Activated T-cell treated with anti-CD3 and anti-CD28 coated beads for 1 hour (primary cell): ENCODE measurements at places on chromosomes 13 and 19.
A peak's percentile ranks its signal among the peaks of the same experiment; 100 is the strongest.

GRCh38 chr19:46788262-46788967 is at the start of gene SLC1A5:
Gene SLC1A5, minus strand, starts transcription at chr19:46788594. Its CDS starts 629 bp downstream, at chr19:46787965.
- peak; percentile 96 for DNase-seq

DNA sequence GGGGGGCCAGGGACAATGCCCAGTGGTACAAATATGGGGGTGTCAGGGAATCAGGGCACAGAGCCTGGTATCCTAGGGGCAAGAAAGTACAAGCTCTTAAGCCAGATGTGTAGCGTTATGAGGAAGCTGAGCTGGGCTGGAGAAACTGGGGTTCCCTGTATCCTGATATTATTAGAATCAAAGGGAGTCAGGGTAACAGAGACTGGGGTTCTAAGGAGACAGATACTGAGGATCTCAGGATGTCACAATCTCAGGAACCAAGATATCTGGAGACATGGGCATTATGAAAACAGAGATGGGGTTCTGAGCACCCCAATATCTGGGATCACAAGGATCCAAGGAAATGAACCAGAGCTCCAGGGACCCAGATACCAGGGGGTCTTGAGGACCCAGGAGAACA is 784 bp downstream of the BCL3 start:
- no peak for DNase-seq

GRCh38 chr19:29189033-29189360 is 24.0 kb downstream of the UQCRFS1 start:
- DNase-seq: no peak

- no peak for DNase-seq
These were observed 109.5 kb downstream of the TM9SF2 start for GRCh38 chr13:99610702-99611289.

GRCh38 chr13:20049558-20050473 is 91.3 kb downstream of the ZMYM2 start:
- no peak for DNase-seq

DNA sequence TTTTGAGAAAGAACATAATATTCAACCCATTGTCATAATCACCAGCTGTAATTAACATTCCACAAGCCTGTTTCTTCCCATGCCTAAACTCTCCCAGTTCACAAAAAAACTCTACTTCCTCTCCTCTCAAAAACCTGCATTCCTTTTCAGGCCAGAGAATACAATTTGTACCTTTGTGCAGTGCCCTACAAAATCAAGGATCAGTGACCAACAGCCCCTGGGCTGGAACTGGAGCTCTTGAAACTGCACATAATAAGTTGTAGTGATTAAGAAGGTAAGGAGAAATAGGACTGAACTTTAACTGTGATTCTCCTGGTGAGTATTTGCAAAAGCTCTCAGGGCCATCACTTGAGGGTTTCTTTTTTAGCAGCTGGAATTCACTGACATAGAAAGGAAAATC is 472.7 kb downstream of the RFC3 start:
- no peak for DNase-seq

DNA sequence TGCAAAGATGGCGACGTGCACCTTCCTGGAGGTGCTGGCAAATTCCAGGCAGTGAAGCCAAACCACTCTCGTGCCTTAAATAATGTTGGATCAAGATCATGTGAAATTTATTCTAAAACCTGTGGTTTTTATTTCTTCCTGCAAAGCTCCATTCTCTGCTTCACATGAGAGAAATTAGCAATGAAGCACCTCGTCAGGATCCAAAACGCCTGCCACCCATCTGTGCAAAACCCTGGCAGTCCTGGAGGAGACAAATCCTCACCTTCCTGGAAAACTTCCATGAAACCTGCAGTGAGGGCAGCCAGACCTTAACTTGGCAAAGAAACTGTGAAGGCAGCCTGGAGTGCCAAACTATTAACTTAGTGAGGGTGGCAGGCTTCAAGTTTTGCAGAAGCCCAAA is 47.6 kb downstream of the CHST8 start:
- DNase-seq: no peak

GRCh38 chr19:12156223-12157058 is at the start of gene ZNF625:
Gene ZNF625, minus strand, starts transcription at chr19:12156734. Its CDS starts 176 bp downstream, at chr19:12156558.
- DNase-seq: no peak

DNA sequence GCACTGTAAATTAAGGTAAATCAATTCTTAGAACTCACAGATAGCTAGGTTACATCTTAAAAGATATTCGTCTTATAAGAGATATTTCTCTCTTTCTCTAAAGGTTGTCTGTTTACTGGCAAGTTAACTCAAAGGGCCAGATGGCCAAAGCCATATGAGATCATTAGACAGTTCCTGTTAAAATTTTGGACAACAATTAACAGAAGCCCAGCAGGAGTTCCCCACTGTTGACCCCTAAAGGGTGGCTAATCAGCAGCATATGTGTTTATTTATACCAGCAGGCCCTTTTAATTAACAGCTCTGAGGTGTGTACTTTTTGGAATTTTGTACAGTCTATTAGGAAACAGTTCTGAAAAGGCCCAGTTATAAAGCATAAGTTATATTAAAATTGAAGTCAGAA is 245.8 kb downstream of the LIG4 start:
- no peak for DNase-seq

GRCh38 chr13:48819899-48820298 is 155.8 kb upstream of the FNDC3A start:
- DNase-seq: no peak

- no peak for DNase-seq
These were observed 33.3 kb upstream of the GAS6 start for GRCh38 chr13:113897161-113897560.

DNA sequence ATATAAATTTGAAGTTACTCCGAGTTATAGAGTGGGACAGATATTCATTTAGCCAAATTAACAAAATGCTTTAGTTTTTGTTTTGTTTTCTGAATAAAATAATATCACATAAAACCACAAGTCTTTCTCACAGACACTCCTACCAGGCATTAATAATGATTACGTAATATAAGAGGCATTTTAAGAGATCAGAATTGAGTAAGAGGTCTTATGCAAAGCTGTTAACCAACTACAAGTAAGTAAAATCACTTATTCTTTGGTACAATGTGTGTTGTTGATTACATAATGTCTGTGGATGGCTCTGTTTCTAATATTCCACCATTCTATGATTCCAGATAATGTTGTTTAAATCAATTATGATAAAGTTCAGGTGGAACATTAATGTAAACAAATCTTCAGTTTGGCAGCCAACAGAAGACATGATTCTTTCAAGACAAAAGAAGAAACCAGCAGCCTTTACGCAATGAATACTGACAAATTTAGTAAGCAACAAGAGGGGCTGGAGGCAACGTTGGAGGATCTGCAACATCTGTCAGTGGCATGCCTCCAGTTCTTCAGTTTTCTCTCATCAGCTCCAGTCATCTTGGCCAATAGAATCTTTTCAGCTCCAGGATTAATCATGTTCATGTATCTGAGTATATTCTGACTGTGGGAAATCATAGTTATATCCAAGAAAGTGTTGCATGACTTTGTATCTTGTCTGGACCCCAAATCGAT is 403.8 kb downstream of the SLITRK5 start:
- DNase-seq: no peak

- no peak for DNase-seq
These were observed 2.6 kb downstream of the PLIN4 start for GRCh38 chr19:4515732-4516131.

GRCh38 chr19:9945319-9945966 is 9.1 kb upstream of the OLFM2 start:
- no peak for DNase-seq

DNA sequence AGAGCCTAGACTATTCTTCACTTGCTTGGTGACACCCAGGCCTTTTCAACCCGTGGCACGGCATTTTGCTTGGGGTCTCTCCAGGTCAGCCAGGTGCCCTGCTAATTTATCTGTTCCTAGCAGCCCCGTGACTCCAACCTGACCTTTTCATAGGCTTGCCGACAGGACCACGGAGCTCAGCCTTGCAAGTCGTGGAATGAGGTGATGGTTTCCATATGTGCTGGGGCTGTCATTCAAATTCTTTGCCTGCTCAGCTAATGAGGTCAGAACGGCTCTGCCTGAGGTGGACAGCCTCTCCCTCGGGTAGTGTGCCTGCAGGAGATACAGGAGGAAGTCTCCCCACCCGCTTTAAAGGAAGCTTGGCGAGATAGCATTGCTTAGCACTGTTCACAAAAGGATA is 61.0 kb downstream of the SHISA2 start:
- DNase-seq: no peak
